Panc1 (cell line): ENCODE measurements at places on chromosomes 11 and 22. TPM values are rescaled to one million over a fixed set of nuclear protein-coding genes. Genes with fewer than 3 reads are reported as not detected.

- no peak for DNase-seq
- H3K4me3 ChIP-seq: no peak overlapping the region
- no peaks in the 10 kb centered on the region for H3K36me3 ChIP-seq
- H3K4me1 ChIP-seq: no peaks in the 10 kb centered on the region
Observed at GRCh38 chr11:5229356-5229755, 2.5 kb upstream of the HBB start.

DNA sequence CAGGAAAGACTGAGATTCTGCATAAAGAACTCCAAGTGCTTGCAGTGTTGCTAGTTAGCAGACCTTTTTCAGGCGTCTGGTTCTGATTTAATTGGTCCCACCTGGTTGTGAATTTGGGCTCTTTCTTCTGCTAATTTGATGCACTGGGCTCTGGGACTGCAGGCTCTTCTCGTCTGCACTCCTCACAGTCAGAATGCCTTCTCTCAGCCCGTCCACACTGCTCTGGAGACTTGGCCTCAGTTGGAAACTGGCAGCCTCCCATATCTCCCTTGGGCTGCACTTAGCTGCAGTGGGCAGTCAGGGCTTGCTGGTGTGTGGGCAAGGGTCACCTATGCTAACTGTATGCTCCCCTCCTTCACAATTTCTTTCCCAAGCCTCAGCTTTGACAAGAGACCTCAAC lies 1.5 kb downstream of the TRIM6 start:
- H3K27ac ChIP-seq: peak overlapping the region; percentile 87
- H3K4me1 ChIP-seq: peaks cover 37% of the 10 kb centered on the region
- H3K36me3 ChIP-seq: no peaks in the 10 kb centered on the region
- no peaks in the 10 kb centered on the region for H3K27me3 ChIP-seq

The CCDC188 gene
- not detected for total RNA-seq

GRCh38 chr11:96203567-96204365 lies 139.2 kb downstream of the MAML2 start:
- no peak for DNase-seq
- H3K4me1 ChIP-seq: peaks cover 10% of the 10 kb centered on the region
- no peak overlapping the region for H3K27ac ChIP-seq
- H3K4me3 ChIP-seq: no peak overlapping the region
- no peaks in the 10 kb centered on the region for H3K27me3 ChIP-seq
- no peaks in the 10 kb centered on the region for H3K36me3 ChIP-seq

DNA sequence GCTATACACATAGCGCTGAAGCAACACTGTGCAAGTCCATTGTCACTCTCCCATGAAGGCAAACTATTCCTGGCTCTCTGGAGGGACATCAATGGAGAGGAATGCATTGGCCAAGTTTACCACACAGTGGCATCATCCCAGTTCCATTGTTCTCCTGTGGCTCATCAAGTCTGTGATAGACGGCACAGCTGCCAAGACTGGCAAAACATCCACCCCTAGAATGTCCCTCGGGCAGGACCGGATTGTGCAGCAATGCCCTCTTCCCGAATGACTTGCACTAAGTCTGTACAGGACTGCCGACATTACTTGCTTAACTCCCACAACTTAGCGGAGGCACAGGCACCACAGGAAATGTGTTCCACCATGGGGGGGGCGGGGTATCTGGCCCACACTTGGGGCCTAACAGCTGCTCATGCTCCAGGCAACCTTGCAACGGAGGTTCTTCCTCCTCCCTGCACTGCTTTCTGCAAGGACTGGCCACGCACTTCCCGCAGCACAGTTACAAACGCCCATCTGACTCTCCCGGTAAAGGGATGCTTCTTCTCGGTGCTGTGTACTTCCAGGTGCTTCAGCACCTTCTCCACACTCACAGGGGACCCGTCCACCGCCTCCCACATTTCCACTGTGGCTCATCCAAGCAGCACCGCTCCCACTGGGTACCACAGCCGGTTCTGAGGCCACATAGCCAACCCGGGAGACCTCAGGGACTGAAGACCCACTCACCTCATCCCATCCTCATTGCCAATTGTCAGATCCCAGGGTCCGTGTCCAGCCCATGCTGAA lies 1309.6 kb upstream of the RAG2 start:
- no peak overlapping the region for H3K27ac ChIP-seq
- H3K4me3 ChIP-seq: no peak overlapping the region
- no peaks in the 10 kb centered on the region for H3K36me3 ChIP-seq
- DNase-seq: no peak
- no peaks in the 10 kb centered on the region for H3K4me1 ChIP-seq
- H3K27me3 ChIP-seq: no peaks in the 10 kb centered on the region

- H3K36me3 ChIP-seq: no peaks in the 10 kb centered on the region
- H3K4me1 ChIP-seq: peaks cover 25% of the 10 kb centered on the region
- DNase-seq: no peak
- no peak overlapping the region for H3K4me3 ChIP-seq
- H3K27me3 ChIP-seq: no peaks in the 10 kb centered on the region
Observed at GRCh38 chr11:48099916-48100446, 116.6 kb upstream of the OR4B1 start.

DNA sequence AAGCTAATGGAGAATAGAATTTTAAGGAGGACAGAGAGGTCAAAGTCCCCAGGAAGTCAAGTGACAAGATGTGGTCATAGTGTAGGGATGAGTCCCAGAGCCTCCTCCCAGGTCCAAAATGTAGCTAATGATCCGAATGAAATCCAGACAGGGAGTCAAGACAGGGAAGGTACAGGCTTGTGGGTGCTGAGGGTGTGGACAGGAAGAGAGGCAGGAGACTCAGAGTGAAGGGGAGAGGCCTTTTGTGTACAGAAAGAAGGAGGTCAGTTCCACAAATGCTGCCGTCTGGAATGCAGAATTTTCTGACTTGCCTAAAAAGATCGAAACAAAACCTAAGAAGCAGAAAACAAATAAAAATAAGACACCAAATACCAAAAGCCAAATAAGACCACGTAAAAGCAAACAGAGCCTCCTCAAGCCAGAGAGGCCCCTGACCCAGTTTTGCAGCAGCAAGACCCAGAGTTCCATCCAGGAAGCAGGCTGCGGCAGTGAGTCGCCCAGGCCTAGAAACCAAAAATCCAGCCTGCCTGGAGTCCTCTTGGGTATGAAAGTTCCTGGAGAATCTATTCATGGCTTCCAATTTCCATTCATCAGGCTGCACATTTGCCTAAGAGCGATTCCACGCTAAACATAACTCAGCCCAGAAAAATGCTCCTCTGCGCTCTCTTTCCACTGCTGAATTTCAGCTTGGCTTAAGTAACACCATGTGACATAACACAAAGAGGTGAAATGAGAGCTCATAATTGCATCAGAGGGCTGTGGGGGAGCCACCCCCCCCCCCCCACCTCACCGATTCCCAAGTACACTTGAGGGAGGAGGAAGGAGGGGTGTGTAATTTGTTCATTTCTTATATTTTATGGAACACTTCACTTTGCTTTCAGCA lies 71.2 kb downstream of the KIRREL3 start:
- H3K36me3 ChIP-seq: no peaks in the 10 kb centered on the region
- H3K4me3 ChIP-seq: no peak overlapping the region
- H3K27ac ChIP-seq: no peak overlapping the region
- no peaks in the 10 kb centered on the region for H3K4me1 ChIP-seq
- no peak for DNase-seq

DNA sequence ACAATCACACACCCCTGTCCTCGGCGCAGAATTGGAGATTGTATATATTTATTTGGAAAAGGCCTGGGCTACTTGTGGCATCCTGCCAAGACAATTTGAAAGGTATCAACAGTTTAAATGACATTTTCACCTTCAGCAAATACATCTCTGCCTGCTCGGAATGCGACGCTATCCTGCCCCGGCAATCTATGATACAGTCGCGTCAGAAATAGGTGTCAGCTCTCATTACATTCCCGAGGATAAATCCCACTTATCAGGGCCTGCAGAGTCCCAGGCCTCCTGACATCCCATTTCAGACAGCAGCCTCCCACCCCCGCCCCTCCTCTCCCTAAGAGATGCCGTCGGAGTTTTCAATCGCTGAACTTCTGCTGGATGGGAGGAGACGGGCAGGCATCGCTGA lies 114.7 kb downstream of the BRD1 start:
- no peaks in the 10 kb centered on the region; the same call in 1 of the 2 replicates for H3K27me3 ChIP-seq
- H3K4me3 ChIP-seq: no peak overlapping the region
- H3K4me1 ChIP-seq: no peaks in the 10 kb centered on the region
- no peak for DNase-seq
- no peaks in the 10 kb centered on the region for H3K36me3 ChIP-seq
- no peak overlapping the region for H3K27ac ChIP-seq

DNA sequence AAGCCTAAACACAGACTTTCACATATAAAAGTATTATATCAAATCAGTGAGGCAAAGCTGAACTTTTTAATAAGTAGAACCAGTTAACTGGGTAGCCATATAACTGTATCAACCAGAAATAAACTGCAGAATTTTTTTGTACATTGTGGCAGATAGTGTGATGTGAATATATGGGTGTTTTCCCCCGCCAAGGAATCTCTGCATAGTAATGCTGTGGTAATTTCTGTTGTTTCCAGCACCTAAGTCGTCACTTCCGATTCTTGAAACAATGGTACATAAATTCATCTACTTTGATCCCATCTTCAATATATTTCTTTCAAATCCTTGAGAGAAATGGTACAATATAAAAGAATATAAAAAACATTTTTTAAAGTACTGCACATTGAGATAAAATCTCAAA lies 39.6 kb downstream of the NARS2 start:
- H3K27ac ChIP-seq: no peak overlapping the region
- no peak overlapping the region for H3K4me3 ChIP-seq
- no peak for DNase-seq
- no peaks in the 10 kb centered on the region for H3K27me3 ChIP-seq
- H3K4me1 ChIP-seq: no peaks in the 10 kb centered on the region
- no peaks in the 10 kb centered on the region; the same call in 1 of the 2 replicates for H3K36me3 ChIP-seq

The BEST1 gene
- total RNA-seq: 0.13 TPM

The APOBEC3G gene
- total RNA-seq: 4.8 TPM

DNA sequence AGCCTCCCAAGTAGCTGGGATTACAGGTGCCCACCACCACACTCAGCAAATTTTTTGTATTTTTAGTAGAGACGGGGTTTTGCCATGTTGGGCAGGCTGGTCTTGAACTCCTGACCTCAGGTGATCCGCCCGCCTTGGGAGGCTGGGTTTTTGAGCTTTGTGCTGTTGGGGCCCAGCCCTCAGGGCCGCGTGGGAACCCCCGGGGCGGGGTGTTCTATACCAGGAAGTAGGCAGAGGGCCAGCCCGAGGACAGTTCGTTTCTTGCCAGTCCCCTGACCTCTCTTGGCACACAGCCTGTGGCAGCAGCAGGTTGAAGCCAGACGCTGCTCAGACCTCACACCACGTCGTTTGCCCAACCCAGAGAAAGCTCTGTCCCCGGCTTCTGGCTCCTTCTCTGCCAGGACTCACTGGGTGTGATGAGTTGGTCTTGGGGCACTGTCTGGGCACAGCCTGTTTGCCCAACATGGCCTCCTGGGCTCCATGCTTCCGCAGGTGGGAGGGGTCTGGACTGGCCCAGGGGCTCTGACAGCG lies 24.9 kb upstream of the CHKA start:
- H3K4me3 ChIP-seq: no peak overlapping the region
- H3K27ac ChIP-seq: peak overlapping the region; percentile 91
- H3K4me1 ChIP-seq: peaks cover 62% of the 10 kb centered on the region
- H3K27me3 ChIP-seq: no peaks in the 10 kb centered on the region
- DNase-seq: no peak

DNA sequence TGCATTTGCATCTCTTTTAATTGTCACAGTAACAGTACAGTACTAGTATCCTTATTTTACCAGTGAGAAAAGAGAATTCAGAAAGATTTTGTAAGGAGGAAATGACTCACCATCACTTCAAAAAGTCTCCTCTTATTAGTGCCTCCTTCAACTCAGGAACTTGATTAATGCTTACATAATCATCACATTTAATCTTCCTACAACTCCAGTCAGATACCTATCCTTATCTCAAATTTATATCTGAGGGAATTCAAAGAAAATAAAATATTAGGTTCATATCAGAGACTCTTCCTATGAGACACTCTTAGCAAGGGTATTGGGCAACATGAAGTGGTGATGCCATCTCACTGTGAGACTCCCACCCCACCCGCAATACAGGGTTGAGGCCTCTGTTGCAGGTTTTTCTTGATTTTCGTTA lies 26.1 kb upstream of the CTSC start:
- H3K27ac ChIP-seq: no peak overlapping the region
- H3K27me3 ChIP-seq: no peaks in the 10 kb centered on the region
- H3K36me3 ChIP-seq: no peaks in the 10 kb centered on the region
- H3K4me3 ChIP-seq: no peak overlapping the region
- DNase-seq: no peak
- no peaks in the 10 kb centered on the region for H3K4me1 ChIP-seq

DNA sequence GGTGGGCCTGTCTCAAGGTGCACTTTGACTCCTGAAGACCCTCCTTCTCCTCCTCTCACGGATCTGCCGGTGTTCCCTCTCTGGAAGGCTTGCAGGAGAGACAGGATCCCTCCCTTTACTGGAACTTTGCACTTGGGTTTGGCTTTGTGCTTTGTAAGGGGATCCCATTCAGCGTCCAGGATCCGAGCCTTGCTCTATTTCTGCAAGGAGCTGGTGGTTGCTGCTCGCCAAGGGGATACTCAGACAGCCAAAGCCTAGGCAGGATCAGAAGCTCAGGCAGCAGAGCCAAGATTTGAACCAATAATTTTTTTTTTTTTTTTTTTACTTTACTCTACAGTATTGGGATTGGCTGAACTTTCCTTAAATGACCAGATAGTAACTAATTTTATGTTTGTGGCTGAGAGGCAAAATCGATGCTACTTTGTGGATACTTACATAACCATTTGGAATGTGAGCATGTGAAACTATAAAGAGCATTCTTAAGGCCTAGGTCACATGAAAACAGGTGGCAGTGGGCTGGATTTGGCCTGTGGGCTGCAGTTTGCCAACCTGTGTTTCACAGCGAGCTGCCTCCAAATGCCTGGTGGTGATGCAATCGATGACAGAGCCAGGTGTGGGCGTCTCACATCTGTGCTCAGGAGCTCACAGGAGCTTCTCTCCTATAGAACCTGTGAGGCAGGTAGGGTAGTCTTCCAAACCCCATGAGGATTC lies 25.2 kb downstream of the BCR start:
- H3K4me3 ChIP-seq: no peak overlapping the region
- H3K27ac ChIP-seq: no peak overlapping the region
- H3K27me3 ChIP-seq: no peaks in the 10 kb centered on the region
- no peaks in the 10 kb centered on the region for H3K36me3 ChIP-seq
- no peaks in the 10 kb centered on the region for H3K4me1 ChIP-seq

The NPAS4 gene
- total RNA-seq: 0.08 TPM

GRCh38 chr22:38973289-38974169 lies 8.6 kb upstream of the APOBEC3B start:
- H3K36me3 ChIP-seq: no peaks in the 10 kb centered on the region
- no peak overlapping the region for H3K27ac ChIP-seq
- no peaks in the 10 kb centered on the region for H3K4me1 ChIP-seq
- no peaks in the 10 kb centered on the region for H3K27me3 ChIP-seq
- H3K4me3 ChIP-seq: no peak overlapping the region

DNA sequence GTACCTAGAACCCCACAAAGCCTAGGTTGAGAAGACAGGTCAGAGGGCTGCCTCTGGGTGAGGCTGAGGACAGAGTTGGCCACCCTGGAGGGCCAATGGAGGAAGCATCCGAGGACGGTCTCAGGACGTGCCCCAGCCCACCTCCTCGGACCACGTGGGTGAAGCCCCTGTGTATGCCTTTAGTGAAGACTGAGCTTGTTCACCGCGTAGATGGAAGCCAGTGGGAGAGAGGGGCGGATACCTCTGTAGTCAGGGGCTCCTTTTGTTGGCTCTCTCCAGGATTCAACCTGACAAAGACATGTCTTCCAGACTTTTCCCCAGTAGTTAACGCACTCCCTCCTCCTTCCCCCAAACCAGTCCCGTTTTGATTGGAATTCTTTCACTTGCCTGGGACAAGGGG lies 110.7 kb downstream of the ZBTB16 start:
- H3K27me3 ChIP-seq: peaks cover 13% of the 10 kb centered on the region; the same call in 1 of the 2 replicates
- H3K4me1 ChIP-seq: no peaks in the 10 kb centered on the region; the same call in 1 of the 2 replicates
- H3K36me3 ChIP-seq: no peaks in the 10 kb centered on the region
- no peak overlapping the region for H3K27ac ChIP-seq
- DNase-seq: no peak

The ILK gene
- 204 TPM for total RNA-seq
